Mesenchymal stem cell (in vitro differentiated cells and primary cell): ENCODE measurements at places on chromosomes 5 and 9.
A peak's percentile ranks its signal among the peaks of the same experiment; 100 is the strongest.

GRCh38 chr9:73118898-73119554, 32.6 kb upstream of the ANXA1 start:
- no peak for DNase-seq

DNA sequence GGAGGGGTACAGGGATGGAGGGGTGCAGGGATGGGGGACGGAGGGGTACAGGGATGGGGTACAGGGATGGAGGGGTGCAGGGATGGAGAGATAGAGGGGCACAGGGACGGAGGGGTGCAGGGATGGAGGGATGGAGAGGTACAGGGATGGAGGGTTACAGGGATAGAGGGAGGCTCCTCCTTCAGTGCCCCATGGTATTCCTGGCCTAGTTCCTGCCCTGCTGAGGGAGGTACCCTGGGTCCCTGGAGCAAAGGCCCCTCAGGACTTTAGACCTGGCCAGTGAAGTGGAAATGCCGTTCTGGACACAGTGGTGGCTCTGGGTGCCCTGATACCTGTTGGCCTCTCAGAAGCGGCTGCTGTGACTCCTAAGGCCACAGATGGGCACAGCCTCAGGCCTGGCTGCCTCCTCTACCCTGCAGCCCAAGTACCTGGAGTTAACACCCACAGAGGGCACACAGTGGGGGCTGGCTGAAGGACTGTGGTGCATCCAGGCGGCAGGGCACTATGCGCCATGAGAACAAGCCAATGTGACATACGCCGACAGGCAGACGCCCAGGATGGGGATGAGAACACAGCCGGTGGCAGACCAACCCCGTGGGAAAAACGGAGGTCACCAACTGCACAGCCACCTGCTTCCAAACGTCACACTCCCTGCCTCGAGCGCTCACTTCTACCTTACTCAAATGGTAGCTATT, 8.4 kb downstream of the PTGES2 start:
- no peak for DNase-seq

DNA sequence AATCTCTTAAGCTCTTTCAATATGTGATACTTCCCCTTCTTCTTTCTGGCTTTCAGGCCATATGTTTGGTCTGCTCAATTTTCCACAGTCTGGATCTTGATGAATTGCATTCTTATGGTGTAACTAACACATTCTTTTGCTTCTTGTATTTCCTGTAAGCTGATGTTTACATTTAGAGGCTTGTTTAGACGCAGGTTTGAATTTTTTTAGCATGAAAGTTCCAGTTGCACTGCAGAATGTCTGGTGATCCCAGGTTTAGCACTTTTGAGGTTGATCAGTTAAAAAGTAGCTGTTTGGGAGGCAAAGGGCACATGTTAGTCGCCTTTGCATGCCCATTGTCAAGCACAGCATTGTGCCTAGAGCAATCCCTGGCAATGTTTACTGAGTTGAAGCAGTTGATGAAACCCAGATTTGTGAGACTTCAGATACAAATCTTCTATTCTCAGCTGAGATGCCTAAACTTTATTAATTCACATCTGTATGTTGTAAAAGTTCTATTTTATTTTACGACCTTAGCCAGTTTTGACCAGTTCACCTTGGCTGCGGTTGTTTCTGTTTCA, 59.6 kb upstream of the SPATA31C2 start:
- peak; percentile 95 for DNase-seq

DNA sequence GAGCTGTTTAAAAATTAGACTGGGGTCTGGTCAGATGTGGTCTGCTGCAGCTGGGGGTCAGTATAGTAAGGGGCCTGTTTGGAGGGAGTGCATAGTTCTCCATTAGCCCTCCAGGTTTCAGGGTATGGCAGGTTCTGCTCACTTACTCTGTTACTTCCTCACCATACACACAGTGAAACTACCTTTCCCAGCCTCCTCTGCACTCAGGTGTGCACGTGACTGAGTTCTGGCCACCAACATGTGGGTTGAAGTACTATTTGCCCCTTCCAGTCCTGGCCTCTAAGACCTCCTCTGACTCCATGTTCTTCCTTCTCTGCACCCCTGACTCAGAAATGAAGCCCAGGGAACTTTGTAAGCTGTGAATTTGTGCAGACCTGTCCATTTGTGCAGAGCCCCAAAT, 190.5 kb upstream of the CLINT1 start:
- no peak for DNase-seq

- peak; percentile 10 for DNase-seq
Observed at GRCh38 chr9:92607088-92607487, 62.8 kb downstream of the IPPK start.

- DNase-seq, result peak; percentile 39
Observed at GRCh38 chr5:116861666-116862065, 287.0 kb upstream of the SEMA6A start.

DNA sequence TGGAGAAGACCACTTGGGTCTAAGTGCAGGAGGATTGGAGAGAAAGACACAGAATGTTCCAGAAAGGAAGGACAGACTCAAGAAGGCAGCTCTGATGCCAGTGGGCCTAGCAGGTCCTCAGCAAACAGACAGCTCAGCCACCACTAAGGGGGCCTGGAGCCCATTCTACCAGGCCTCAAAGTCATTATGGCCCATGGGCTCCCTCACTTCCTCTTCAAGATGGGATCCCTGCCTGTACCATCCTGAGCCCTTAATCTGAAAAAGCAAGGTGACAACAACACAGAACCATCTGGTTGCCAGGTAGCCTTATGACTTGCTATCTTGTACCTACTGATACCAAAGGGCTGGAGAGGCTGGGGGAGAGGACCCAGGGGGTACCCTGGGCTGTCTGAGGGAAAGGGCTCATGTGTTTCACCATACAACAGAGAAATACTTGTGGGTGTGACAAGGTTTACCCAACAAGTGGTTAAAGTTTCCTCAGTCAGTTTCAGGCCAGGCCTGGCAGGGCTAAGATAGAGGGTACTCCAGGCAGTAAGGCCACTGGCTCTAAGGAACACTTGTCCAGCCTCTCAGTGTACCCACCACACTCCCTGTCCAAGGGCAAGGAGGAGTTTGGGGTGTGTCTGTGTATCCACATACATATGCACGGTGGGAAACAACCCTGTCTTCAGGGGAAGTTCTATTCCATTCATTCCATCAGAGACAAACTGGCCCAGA, 30.7 kb downstream of the TCF7 start:
- no peak for DNase-seq
